Stimulated activated CD4-positive, alpha-beta T cell treated with anti-CD3 and anti-CD28 coated beads, Interleukin-1b, Interleukin-23, amount 100 ng/mL, for 1 hour (primary cell): ENCODE measurements at places on chromosomes 3 and 15.

DNA sequence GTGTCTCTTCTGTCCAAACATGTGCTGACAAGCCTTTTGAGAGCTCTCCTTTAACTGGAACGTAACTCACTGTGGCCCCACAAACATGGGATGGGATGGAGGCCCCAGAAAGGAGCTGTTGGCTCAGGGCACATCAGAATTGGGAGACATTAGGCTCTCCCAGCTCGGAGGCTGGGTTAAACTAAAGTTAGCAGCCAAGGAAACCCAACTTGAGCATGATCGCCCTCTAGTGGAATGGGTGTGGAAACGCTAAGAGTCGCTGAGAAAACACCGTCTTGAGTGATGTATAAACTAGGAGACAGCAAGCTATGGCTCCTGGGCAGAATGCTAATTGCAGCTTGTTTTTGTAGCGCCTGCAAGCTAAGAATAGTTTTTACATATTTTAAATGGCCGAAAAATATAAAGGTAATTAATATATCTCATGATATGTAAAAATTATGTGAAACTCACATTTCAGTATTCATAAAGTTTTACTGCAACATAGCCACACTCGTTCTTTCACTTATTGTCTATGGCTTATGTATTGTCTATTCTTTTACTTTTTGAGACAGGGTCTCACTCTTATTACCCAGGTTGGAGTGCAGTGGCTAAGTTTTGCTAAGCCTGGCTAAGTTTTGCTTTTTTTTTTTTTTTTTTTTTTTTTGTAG, 138.8 kb upstream of the HACD2 start:
- DNase-seq = no peak

- no peak for DNase-seq
These were observed 35.8 kb downstream of the HCN4 start for GRCh38 chr15:73333001-73333400.

DNA sequence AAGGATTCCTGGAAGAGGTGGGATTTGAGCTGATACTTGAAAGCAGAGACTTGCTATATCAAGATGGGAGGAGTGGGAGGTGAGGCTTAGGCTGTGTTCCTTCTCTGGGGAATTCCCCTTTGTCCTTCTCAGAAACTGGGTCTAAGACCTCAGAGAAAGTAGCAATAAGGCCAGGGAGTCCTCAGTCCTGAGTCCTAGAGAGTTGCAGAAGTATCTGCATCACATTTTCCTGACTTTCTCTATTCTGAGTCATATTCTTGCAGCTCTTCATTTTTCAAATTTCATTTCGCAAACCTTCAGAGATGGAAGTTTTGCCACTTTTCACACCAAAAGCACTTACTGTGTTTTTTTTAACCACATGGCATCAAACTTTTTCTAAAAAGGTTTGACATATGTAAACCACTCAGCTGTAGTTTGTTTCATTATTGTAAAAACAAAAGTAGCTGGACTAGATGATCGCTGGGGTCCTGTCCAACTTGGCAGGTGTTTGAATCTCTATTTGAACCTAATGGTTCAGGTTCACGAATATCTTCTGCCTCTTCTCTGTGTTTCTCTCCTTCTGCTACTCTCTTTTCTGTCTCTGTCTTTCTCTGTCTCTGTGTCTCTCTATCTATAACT, 21.3 kb downstream of the COLQ start:
- DNase-seq = no peak

GRCh38 chr15:63052077-63052841, 9.7 kb downstream of the TPM1 start:
- no peak for DNase-seq

GRCh38 chr15:100714034-100714748, 111.8 kb downstream of the ASB7 start:
- DNase-seq = no peak

DNA sequence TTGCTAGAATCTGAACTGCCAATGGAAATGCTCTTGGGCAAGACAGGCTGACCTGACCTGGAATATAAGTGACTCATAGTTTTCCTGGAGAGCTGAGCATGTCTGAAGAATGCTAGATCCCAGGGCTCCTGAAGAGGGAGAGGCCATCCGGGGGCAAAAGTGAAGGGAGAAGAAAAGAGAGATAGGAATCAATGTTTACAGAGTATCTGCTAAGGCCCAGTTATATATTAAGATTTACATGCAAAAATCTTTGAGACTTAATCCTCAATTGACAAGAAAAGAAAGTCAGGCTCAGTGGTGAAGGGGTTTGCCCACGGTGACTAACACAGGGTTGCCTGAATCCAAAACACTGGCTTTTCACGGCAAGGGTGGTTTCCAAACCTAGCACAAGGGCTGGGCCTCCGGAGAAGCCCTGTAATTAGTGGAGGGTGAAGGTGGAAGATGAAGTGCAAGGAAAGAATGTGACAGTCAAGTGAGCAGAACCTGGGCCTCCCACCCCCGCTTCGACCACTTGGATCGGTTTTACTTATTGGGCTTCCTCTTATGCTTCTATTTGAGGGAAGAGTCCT, 91.7 kb upstream of the FGF12 start:
- DNase-seq = no peak

- DNase-seq = no peak
These were observed 399.1 kb upstream of the TBL1XR1 start for GRCh38 chr3:177596248-177596815.

GRCh38 chr3:57163751-57164150, 1.4 kb downstream of the IL17RD start:
- no peak for DNase-seq

DNA sequence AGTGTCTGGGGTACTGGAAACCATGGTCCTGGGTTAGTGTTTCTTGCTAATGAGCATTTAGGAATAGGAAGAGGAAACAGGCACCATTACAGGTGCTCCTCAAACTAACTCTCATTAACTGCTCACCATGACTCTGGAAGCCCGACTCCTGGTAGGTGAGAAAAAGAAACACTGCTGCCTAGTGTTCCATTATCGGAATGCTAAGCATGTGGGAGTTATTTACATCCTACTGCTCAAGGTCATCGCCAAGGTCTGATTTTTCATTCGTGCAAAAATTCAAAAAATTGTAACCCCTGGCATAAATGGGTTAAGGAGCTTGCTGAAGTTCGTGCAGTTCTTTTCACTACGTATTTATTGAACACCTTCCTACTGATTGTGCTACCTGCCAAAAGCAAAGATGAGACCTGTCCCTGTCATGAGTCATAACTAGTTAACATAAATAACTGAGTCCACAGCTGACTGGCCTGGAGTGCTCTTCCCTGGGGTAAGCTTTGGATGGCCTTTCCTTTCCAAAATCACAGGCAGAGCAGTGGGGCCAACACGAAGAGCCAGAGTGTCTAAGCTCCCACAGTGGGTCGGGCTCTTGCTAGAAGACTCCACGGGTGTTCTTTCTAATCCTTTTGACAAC, 22.7 kb upstream of the PAQR5 start:
- no peak for DNase-seq

GRCh38 chr3:59563966-59564365, 514.1 kb upstream of the CFAP20DC start:
- DNase-seq = no peak

DNA sequence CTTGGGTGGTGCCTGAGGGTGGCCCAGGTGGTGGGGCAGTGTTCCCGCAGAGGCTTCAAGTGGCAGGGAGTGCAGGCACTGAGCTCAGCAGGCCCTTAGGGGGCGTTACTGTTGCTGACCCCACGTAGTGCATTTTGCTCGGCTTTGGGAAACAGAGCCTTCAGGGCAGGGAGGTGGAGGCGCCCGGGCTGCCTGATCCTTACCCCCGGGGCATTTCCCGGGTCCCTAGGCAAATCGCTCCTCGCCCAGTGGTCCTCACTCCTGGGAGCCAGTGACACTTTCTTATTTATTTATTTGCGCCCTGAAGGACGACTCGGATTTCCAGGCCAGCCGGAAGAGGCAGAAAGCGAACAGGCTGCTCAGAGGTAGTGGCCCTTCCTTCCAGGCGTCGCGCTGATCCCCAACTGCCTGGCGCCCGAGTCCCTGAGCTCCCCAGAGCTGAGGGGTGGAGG, 10.1 kb upstream of the FOXB1 start:
- DNase-seq = no peak

- no peak for DNase-seq
These were observed 300.7 kb upstream of the SATB1 start for GRCh38 chr3:18725668-18726407.

- DNase-seq = no peak
These were observed 1.5 kb upstream of the FSIP1 start for GRCh38 chr15:39784125-39784524.

DNA sequence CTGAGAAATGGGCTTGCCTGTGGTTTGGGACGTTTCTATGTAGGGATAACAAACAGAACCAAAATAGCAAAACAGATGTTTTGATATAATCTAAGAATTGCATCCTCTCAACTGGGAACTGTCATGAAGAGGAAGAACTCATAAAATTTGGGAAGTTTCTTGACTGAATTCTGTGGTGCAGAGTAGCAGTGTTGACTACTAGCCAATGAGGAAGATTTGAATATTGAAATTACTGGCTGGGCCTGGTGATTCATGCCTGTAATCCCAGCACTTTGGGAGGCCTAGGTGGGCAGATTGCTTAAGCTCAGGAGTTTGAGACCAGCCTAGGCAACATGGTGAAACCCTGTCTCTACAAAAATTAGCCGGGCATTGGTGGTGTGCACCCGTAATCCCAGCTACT, 42.2 kb downstream of the ZNF609 start:
- DNase-seq = no peak

DNA sequence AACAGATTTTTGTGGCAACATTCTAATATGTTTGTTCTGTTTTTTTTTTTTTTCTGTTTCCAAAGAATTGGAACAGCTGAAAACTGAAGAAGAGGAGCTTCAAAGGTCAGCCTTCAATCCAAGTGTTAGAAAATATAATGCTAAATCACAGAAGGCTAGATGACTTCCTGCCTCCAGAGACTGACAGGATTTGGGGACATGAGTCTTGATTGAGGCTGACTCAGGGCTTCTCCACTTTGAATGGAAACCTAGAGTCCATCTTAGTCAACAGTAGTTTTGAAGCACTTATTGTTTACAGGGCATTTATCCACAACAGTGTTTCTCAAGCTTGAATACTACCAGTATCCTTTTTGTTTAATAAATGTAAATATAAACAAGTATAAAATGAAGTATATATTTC, 44.5 kb upstream of the RAD51 start:
- no peak for DNase-seq

- no peak for DNase-seq
These were observed 32.9 kb upstream of the LYZL4 start for GRCh38 chr3:42443292-42443691.

GRCh38 chr15:74428442-74428787, 5.3 kb downstream of the SEMA7A start:
- no peak for DNase-seq

GRCh38 chr3:64319391-64319790, 94.1 kb upstream of the PRICKLE2 start:
- DNase-seq = no peak

GRCh38 chr15:43974852-43975251, 148.1 kb downstream of the WDR76 start:
- DNase-seq = no peak

DNA sequence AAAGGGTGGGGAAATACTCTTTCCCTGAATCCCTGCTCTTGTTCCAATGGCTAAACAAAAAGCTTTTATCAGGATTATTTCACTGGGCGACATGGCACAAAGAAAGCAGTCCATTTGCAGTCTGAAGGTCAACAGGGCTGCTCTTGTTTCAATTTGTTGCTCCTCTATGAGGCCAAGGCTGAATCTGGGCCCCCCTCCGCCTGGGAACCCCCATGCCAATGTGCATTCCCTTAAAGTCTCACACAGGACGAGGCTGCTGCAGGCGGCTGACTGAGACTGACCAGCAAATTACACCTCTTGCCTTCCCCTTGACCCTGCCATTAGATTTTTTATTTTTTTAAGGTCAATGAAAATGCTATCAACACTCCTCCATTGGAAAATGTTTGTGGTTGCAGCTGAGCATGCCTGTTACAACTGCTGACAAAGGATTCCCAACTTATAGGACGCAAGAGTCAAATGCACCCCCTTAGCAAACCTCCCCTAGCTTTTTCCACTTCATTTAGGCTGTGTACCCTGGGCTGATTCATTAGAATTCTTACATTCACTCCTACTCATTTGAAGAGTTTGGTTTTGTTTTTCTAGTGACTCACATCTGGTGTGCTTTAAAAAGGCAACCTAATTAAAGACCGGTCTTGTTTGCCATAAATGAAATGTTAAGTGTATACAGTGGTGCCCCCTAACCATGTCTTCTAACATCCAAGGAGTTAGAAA, 60.8 kb upstream of the ARHGEF3 start:
- DNase-seq = no peak

GRCh38 chr3:153666991-153667740, 454.0 kb upstream of the ARHGEF26 start:
- DNase-seq = no peak

GRCh38 chr3:112759681-112760080, 87.0 kb downstream of the CD200R1L start:
- no peak for DNase-seq

- DNase-seq = no peak
These were observed 457.1 kb upstream of the ADAMTS9 start for GRCh38 chr3:65144791-65145351.

GRCh38 chr3:106768941-106769480, 608.2 kb upstream of the CCDC54 start:
- DNase-seq = no peak

GRCh38 chr3:72442759-72443158, 405.5 kb downstream of the SHQ1 start:
- DNase-seq = no peak

DNA sequence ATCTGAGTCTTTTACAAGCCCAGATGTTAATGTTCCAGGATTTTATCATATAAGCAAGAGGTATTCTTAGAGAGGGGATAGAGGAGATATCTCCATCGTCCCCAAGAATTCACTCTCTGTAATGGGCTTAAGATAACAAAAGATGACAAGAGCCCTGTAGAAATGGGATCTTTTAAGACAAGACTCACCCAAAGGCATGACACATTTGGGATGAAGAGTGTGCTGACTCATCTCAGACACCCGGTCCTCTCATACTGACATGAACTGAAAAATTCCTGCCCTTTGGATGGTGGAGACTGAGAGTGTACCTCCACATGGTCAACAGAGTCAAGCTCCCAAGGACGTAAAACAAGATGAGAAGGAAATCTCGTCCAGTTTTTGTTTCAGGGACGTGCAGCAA, 11.0 kb downstream of the LEKR1 start:
- DNase-seq = no peak

DNA sequence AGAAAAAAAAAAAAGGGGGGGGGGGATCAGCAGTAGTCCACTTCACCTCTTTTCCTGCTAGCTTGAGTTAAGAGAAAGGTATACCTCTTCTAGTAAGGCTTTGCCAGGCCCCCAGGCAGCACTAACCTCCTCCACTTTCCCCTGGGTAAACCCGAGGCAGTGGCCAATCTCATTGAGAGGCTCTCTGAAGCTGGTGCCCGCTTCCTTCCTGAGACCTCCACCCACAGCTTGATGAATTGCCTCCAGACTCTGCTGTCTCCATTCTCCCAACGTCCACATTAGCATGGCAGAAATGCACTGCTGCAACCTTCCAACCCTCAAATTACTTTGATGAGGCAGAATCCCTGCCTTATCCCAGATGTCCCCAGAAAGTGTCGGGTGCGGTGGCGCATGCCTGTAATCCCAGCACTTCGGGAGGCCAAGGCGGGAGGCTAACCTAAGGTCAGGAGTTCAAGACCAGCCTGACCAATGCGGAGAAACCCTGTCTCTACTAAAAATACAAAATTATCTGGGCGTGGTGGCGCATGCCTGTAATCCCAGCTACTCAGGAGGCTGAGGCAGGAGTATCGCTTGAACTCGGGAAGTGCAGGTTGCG, 15.3 kb downstream of the RLBP1 start:
- no peak for DNase-seq

- no peak for DNase-seq
These were observed 335.9 kb downstream of the LPP start for GRCh38 chr3:188489639-188490405.
